ENCODE measurements at places on chromosomes 2 and 18.

- DNase-seq = no peak
Observed at GRCh38 chr2:55703350-55703749, 9.7 kb upstream of the PNPT1 start.

DNA sequence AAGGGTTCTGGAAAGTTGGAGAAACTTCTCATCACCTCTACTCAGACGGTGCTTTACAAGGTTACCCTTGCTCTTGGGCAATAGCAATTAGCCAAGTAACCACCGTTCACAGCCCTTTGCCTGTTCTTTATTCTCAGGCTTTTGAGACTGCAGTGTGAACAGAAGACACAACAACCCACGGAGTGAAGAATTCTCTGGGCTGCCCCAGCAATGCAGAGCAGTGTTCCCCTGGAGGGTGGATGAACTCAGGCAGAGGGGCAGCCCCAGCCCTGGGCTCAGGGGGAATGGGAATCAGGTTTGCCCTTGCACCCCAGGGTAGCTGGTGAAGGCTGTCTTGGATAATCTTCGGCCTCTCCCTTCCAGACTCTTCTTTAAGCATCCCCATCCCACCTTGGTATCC is 69.1 kb downstream of the MCFD2 start:
- DNase-seq = no peak

DNA sequence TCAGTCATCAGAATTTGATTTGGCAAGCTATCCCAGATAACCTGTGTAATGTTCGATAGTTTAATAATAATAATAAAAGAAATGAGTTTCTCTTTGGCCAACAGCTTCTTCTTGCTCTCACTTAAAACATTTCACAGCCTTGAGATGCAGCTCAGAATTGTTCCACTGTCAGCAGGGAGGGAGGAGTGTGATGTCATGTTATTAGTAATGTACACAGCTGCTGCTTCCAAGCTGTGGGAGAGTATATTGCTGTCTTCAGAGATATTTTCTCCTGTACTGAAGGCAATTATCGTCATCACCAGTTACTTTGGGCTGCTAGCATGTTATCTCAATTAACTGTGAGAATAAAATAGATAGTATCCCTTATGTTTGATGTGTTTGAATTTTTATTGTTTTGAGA is 146.9 kb upstream of the MAP3K20 start:
- no peak for DNase-seq

GRCh38 chr2:149028377-149028776 is 10.1 kb upstream of the LYPD6B start:
- no peak for DNase-seq

DNA sequence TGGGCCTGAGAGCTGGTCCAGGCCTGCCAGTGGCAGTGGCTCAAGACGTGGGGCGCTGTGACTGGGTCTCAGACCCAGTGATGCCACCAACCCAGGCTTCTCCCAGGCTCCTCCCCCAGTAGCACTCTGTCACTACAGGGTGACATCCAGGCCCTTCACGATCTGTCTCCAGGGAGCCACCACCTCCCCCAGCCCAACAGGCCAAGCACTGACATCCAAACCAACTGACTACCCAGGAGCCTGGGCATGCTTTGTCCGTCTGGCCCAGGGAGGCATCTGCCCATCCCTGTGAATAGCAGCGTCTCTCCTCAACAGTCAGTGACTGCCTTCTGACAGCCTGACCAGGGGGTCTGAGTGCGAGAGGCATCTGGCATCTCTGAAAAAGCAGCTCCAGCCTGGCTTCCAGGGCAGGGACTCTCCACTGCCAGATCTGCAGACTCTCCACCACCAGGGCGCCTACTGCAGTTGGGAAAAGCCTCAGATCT is 13.0 kb downstream of the TEX44 start:
- no peak for DNase-seq

GRCh38 chr18:76328140-76328539 is 166.9 kb downstream of the ZNF516 start:
- DNase-seq = no peak

GRCh38 chr2:17857021-17857420 is 21.4 kb upstream of the KCNS3 start:
- no peak for DNase-seq

DNA sequence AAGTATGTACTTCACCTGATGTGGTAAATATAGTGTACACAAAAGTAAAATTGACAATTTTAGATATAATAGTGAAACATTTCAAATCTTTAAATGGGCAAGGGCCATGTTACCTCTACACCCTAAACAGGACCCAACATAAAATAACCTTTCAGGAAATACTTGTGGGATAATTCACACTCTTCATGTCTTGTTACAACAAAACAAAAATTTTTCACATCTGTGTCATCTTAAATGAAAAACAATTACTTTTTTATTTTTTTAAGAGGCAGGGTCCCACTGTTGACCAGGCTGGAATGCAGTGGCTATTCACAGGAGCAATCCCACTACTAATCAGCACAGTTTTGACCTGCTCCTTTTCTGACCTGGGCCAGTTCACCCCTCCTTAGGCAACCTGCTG is 42.1 kb downstream of the SRBD1 start:
- DNase-seq = no peak

- DNase-seq = no peak
Observed at GRCh38 chr18:43964666-43965065, 687.4 kb upstream of the SYT4 start.

DNA sequence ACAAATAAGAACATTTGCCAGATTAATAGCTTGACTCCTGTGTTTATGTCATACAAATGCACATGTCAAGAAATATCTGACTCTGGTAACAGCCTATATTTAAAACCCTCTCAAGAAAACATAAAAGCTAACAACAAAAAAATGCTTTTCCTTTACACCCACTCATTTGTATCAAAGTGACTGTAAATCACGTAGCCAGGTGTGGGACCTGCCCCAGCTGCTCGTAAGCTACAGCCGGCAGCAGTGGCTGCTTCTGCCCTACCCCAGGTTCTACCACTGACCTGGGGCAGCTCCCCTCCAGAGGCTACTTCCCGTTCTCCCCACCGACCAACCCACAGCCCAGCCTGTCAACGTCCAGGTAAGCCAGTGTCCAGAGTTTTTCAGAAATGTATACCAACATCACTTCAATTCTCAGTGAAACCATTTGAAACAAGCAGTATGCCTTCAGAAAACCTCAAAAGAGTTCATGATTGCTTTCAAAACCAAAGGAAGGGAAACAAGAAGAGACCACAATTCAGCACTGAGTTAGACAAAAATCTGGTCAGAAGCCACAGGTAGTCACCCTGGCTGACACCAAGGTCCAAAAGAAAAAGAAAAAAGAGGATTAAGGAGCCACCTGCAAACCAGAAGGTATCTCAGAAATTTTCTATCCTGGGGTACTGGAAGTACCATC is 40.4 kb downstream of the KIDINS220 start:
- no peak for DNase-seq

DNA sequence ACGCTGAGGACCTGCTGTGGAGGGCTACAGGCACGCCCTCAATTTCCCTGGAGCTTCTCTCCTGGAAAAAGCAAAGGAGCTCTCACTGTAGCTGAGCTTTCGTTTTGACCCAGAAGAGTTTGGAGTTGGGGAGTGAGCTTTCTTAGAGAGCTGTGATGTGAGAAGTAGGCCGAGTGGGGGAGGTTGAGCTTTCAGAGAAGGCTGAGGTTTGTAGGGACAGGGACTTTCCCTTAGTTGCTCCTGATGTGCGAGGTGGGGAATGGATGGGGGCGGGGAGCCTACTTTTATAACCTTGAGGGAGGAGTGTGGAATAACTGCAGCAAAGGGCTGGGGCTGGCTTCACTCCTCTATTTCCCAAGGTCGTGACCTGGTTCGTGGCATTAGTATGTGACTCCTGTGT is 47.1 kb downstream of the ZNF532 start:
- DNase-seq = no peak

- no peak for DNase-seq
Observed at GRCh38 chr18:68215931-68216330, 499.0 kb downstream of the TMX3 start.

- no peak for DNase-seq
Observed at GRCh38 chr18:74084184-74084855, 63.3 kb downstream of the FBXO15 start.

GRCh38 chr2:72132981-72133720 is 14.5 kb downstream of the CYP26B1 start:
- no peak for DNase-seq

DNA sequence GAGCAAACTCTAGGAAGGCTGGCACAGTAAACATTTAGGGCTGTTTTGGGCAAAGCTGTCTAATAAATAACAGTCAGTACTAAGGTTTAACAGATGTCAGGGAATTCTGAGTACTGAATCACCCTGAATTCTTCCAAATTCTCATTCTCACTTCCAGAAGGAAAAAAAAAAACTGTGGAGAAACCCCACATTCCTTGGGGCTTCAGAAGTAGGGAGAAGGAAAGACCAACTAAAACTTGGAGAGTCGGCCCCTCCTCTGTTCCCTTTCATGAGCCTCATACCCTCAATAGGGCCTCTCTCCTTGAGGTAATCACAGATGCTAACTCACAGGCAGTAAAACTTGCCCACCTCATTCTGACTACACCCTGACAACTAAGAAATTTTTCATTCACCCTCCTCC is 62.1 kb downstream of the CCDC148 start:
- no peak for DNase-seq

GRCh38 chr2:101395545-101396315 is 8.4 kb upstream of the CREG2 start:
- DNase-seq = no peak

DNA sequence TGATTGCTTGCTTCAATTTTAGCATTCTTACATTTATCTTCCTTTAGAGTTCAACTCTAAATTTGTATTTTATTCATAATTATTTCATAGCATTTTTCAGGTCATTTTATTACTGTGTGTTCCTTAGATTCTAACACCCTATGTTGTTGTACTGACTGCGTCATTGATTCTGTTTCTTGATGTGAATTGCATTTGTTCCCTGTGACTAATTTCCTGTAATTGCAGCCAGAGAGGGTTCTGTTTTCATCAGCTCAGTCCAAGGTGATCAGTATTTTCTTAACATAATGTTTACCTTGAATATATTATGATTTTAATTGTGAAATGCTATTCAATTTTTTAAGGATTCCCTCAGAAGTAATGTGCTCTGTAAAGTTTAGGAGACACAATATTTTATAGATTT is 970.2 kb upstream of the PIK3C3 start:
- DNase-seq = no peak

DNA sequence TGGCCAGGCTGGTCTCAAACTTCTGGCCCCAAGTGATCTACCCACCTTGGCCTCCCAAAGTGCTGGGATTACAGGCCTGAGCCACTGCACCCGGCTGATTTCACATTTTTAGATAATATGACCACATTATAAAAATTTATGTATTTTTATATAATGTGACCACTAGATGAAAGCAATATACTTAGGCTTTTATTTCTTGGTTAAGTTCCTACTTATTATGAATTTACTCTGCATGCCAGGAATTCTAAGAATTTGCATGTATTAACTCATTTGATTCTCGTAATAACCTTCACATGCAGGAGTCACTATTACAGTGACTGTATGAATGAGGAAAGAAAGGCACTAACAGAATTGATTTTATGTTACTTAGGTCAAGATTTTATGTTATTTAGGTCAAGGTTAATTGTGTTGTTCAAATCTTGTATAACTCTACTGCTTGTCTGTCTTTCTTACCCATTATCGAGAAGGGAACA is 25.6 kb upstream of the CASP8 start:
- no peak for DNase-seq

- no peak for DNase-seq
Observed at GRCh38 chr2:85584857-85585780, 888 bp downstream of the VAMP5 start.

DNA sequence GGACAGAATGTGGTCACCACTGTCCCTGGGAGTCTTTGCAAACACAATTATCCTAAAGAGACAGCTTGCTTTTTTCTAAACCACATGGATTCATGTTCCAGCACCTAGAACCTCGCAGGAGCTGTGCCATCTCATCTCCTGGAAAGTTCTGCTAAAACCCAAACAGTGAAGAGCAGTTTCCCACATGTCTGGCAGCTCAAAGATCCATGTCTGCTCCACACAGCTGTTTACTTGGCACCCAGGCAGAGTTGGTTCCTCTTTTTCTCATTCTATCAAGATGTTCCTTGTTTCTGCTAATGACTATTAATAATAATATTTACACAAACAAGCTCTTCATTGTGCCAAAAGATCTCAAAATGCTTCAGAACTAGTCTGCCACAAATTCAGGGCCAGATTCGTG is 30.1 kb upstream of the PID1 start:
- no peak for DNase-seq

- no peak for DNase-seq
Observed at GRCh38 chr2:64780041-64780440, 126.3 kb upstream of the SERTAD2 start.

- DNase-seq = peak; percentile 44
Observed at GRCh38 chr2:73985308-73986084, 786 bp downstream of the TET3 start.

DNA sequence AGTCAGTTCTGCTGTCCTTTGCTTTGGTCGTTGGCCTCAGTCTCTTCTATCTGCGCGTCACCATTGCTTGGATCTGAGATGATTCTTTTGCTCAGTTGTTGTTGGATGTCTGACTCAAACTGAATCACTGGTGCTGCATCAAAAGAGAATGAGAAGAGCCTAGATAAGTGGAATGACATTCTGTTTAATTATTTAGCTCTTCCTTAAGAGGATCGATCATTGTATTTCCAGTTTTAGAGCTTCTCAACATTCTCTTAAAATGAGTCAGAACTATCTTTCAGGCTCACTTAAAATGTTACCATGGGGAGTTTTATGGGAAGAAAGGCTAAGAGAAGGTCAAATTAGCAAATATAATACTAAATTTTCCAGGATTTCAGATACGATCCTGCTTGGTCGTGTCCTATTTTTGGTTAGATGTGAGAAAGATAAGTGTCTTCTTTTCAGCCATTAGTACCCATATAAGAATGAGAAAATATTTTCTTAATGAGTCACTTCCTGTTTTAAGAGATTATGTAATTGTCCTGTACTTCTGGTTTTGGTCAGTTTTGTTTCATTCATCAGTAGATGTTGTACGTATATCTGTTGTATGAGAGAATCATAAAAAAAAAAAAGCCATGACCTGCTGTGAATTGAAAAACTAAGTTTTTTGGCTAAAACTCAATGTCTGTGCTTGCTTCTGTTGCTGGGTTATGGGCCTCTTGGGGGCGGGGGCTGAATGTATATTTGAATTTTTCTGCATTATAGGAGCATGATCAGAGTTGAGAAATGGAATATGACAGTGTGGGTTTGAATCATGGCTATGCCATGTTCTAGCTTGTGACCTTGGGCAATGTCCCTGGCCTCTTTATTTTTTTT is 31.6 kb upstream of the CASP10 start:
- no peak for DNase-seq

DNA sequence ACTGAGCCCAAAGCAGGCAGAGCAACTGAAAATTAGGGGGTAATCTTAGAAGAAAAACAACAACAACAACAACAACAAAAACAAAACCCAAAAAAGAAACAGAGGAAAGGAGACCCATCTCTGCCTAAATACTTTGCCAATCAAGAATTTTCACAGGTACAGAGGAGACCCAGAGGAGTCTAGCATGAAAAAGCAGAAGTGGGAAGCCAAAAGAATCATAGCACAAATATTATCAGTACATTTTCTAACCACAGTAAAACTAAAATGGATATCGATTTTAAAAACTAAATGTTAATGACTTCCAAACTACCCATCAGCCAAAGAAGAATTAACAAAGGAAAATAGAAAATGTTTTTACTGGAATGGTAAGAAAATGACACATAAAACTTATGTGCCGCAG is 148.1 kb downstream of the BAZ2B start:
- no peak for DNase-seq

All from T-helper 9 cell (primary cell).